ENCODE measurements at places on chromosomes 2 and 18.

DNA sequence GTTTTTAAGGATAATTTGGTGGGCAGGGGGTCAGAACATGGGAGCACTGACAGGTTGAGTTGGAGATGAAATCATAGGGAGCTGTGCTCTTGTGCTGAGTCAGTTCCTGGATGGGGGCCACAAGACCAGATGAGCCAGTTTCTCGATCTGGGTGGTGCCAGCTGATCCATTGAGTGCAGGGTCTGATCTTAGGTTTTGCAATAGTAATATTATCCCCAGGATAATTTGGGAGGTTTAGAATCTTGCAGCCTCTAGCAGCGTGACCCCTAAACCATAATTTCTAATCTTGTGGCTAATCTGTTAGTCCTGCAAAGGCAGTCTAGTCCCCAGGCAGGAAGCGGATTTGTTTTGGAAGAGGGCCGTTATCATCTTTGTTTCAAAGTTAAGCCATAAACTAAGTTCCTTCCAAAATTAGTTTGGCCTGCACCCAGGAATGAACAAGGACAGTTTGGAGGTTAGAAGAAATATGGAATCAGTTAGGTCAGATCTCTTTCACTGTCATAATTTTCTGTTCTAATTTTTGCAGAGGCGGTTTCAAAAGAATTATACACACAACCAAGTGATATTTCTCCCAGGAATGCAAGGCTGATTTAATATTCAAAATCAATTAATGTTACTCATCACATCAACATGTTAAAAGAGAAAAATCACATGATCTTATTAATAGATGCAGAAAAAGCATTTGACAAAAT, 23.0 kb downstream of the DBI start:
- no peak for DNase-seq

- no peak for DNase-seq
Measured at GRCh38 chr2:144619760-144620159, 99.8 kb upstream of the ZEB2 start.

DNA sequence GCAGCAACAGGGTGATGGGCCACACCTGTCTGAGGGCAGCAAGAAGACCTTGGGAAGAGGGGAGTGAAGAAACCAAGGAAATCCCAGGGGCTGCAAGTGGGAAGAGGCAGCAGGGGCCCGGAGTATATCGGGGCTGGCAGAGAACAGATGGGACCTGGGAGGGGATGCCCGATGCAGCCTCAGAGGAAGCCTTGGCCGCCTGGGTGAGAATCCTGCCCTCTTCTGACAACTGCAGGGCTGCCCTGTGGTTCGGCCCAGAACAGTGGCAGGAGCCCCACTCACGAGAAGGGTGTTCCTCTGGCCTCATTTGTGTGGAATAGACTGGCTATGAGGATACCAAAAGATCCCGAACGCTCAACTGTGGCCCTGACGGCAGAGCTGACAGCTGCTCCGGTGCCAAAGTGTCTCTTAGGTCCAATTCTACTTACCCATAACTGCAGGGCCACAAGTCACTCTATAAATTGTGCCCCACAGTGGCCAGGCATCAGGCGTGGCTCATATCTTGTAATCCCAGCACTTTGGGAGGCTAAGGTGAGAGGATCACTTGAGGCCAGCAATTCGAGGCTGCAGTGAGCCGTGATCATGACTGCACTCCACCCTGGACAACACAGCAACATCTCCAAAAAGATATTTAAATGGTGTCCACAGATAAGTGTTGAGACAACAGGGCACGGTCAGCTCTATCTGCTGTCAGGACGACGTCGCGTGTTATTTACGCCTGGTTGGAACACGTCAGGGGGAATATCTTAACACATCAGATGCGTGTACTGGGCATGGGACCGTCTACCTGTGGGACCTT, 23.6 kb upstream of the ID2 start:
- no peak for DNase-seq

GRCh38 chr2:139992078-139992477, 1211.9 kb upstream of the NXPH2 start:
- no peak for DNase-seq

DNA sequence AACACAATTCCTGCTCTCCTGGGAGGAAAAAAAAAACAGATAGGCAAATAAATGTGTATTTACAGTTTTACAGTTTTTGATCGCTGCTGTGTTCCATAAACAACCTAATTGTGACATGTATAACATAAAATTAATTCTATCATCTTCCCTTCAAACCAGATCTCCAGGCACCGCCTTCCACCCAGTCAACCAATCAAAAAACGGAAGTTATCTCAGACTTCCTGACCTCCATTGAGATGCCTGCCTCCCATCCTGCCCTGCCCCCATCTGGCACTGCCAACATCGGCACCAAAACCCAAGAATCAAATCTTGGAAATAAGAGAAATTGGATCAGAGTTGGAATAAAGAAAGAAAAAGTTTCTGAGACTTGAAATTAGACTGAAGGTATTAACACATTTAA, 3.1 kb upstream of the RIOK3 start:
- no peak for DNase-seq

- DNase-seq = no peak
Measured at GRCh38 chr2:120991441-120991840, 255.8 kb downstream of the GLI2 start.

- no peak for DNase-seq
Measured at GRCh38 chr18:48374423-48375149, 34.6 kb downstream of the ZBTB7C start.

GRCh38 chr2:60966507-60967405, 50.8 kb upstream of the PEX13 start:
- peak; percentile 52 for DNase-seq

DNA sequence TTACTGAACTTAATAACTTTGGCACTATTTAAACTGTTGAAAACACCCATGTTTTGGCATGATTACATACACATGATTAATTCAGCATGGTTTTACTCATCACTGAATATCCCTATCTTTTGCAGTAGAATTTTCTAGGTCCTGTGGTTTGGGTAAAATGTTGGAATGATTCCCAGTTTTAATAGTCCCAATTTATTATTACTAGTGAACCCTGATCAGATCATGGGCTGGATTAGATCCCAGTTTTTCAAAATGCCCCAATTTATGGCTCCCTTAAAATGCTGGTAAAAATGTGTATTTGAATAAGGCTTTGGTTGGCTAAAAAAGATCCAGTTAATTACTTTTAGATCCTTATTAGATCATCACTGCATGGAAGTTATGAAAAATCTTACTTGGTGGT, 273.6 kb upstream of the NRP2 start:
- DNase-seq = no peak

DNA sequence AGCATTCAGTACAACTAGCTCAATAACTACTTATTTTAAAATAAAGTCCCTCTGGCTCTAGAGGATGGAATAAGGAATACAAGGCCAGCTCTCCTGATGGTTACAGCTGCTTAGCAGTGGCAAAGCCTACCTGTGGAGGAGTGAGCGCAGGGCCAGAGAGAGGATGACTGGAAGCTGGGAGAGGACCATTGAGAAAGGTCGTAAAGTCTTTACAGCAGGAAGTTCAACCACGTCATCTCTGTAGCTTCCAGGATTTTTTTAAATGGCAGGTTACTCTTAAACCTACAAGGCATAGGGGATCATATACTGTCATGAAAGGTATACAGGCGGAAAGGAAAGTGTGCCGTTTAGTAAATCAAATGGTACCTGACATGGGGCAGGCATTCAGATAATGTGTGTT, 26.3 kb downstream of the ANXA4 start:
- DNase-seq = no peak

- no peak for DNase-seq
Measured at GRCh38 chr18:811182-811891, 705 bp downstream of the YES1 start.

DNA sequence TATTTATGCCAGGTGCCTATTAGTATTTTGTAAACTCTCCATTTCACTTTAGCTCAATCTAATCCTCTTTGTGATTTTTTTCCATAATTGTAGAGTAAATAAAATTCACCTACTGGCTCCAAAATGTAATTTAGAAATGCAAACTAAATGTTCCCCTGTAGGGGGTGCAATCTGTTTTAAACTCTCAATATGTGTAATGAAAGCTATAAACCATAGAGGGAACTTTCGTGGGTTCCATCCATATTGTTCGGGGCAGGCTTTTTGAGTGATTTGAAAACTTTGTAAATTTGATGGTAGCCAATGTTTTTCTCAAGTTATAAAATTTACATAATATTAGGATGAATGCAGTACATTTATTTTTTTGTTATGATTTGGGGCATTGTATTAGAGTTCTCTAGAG, 49.4 kb downstream of the TSPYL6 start:
- DNase-seq = no peak

DNA sequence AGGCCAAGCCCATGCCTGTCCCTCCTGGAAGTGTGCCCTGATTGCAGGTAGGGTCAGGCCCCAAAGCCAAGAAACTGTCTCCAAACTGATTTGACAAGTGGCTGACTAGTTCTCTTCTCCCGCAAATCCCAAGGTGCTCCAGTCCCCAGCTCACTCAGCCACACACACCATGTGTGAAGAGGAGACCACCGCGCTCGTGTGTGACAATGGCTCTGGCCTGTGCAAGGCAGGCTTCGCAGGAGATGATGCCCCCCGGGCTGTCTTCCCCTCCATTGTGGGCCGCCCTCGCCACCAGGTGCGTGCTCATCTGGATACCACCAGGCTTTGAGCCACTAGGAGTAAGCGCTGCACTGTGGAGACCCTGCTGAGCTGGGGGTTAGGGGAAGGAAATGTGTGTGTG, 8.3 kb downstream of the ACTG2 start:
- DNase-seq = no peak

- no peak for DNase-seq
Measured at GRCh38 chr2:172230889-172231401, 128.2 kb upstream of the DLX2 start.

DNA sequence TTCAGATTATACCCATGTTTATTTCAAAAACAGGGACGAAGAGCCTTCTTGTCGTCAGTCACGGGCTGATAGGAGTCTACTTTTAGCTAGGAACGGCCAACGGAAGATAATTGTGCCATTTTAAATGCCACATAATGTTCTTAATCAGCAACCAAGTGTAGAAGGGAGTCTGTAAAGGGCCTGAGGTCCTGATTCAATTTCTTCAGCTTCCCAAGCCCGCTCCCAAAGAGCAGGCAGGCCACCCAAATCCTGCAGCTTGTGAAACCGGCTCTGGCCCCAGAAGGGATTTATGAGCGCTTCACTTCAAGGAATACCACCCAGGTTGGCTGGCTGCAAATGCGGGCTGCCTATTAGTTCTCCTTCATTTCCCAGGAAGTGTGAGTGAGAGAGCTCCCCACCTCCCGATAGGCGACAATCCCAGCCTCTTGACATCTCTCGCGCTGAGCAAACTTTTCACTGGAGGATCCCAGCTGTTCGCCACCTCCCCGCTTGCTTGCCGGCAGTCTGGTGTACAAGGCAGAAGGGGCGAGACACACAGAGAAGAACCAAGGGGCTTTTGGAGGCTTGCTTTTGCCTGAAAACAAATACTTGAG, 272.9 kb downstream of the CDH20 start:
- DNase-seq = no peak

GRCh38 chr2:241768251-241768711, 8.3 kb upstream of the GAL3ST2 start:
- DNase-seq = no peak

- no peak for DNase-seq
Measured at GRCh38 chr2:64423303-64423702, 30.7 kb upstream of the LGALSL start.

DNA sequence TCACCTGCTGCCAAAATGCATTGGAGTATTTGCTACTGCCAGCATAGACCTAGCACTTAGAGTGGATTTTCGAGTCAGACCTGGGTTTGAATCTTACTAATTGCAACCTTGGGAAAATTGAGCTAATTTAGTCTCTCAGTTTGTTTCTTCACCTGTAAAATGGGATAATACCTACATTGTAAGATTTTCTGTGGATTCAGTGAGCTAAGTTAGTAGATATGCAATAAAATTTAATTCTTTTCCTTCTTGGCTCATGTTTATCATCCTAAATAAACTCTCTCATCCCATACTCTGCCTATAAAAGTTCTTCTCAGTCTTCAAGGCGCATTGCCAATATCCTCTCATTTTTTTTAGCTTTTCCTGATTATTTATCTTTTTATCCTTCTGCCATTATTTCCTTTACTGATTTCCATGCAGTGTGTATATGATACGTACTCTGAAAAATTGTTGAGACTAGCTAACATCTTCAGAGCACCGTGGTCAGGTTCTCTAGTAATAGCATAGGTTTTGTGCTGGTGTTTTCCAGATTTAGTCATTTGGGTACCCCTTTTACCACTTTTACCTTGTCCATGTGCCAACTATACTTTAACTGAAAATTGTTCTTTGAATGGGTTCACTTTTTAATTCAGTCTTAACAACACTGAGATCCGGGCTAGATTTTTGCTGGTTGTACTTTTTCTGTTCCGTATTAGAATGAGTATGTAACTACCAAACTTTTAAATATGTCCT, 7.3 kb downstream of the CEP192 start:
- DNase-seq = peak; percentile 62

DNA sequence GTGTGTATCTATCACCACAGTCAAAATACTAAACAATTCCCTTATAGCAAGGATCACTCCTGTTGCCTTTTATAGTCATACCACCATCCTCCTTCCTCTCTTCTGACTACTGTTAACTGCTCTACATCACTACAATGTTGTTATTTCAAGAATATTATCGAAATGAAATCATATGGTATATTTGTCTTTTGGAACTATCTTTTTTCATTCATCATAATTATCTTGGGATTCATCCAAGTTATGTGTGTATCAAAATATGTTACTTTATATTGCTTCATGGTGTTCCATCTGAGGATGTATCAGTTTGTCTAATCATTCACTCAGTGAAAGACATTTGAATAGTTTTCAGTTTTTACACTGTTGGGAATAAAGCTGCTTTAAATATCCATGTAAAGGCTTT, 1423.0 kb upstream of the PIK3C3 start:
- no peak for DNase-seq

DNA sequence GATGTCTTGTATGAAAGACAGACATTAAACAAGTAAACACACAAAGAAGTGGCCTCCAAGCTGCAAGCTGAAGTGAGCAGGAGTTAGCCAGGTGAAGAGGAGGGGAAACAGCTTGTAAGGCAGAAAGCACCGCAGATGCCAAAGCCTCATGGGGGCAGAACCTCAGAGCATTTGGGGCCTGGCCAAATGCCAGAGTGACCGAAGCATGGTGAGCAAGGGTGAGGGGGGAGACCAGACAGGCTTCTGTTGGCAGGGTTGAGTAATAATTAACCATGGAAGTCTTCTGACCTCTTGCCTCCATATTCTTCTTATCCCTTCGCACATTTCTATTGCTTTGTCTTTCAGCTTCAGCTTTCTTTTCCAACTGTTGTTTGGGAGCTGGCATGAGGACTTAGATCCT, 5.6 kb downstream of the QPCT start:
- peak; percentile 44 for DNase-seq

DNA sequence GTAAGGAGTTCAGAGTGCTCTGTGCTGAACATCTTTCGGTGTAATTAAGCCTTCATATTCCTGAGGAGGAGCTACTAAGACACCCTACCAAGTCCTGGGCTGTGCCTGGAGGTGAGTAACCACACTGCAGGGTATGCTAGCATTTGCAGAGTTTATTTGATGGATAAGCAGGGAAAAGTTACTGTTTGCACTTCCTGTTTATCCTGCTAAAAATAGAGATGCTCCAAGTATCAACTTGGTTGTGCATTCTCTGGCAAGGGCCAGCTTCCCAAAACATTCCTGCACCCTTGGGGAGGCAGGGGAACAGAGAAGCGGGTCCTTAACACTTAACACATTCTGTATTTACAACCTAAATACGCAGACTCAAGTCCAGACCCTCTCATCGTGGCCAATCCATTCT, 49.8 kb downstream of the PARD6G start:
- DNase-seq = no peak

Measured in GM12878 (cell line).